Large intestine (tissue), 12 donors: ENCODE measurements at places on chromosomes 6 and 20. TPM values are rescaled to one million over a fixed set of nuclear protein-coding genes. Genes with fewer than 3 reads are reported as not detected.

B4GALT5 gene
- 51.2 TPM for polyA plus RNA-seq

TGM3 gene
- 0.25 TPM for polyA plus RNA-seq

CITED2 gene
- polyA plus RNA-seq = 107 TPM

ADA gene
- 7.3 TPM for polyA plus RNA-seq

TGM2 gene
- 334 TPM for polyA plus RNA-seq

SLCO4A1 gene
- polyA plus RNA-seq = 1.4 TPM

ZC3H12D gene
- 3.5 TPM for polyA plus RNA-seq

OLIG3 gene
- not detected for polyA plus RNA-seq

ZC2HC1B gene
- polyA plus RNA-seq = not detected

SIRPB1 gene
- polyA plus RNA-seq = 1.6 TPM

HLA-DRA gene
- 380 TPM for polyA plus RNA-seq

DNA sequence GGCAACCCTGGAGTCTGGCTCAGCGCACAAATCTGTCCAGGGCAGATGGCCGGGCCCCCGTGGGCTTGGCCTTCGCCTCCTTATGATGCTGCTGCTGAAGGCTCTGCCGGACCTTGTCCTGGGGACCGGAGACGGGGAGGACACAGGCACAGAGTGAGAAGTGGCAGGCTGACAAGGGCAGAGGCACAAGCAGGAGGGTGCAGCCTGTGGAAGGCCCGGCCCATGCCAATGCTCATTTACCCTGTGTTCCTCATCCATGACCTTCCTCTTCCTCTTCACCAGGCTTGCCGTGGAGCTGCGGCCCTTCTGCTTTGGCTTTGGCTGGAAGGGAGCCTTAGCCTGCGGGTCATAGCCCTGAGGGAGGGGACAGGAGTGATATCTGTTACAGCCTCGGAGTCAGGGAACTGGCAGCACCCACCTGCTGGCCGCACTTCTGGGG, 2.4 kb downstream of the B3GALT4 start:
- no peak for DNase-seq
- H3K4me1 ChIP-seq = peaks cover 25% of the 10 kb centered on the region
- H3K4me3 ChIP-seq = no peak overlapping the region

GRCh38 chr6:36714511-36714910, 16.9 kb downstream of the RAB44 start:
- no peak overlapping the region for H3K4me3 ChIP-seq
- H3K27ac ChIP-seq = no peak overlapping the region
- H3K27me3 ChIP-seq = no peaks in the 10 kb centered on the region
- DNase-seq = no peak
- no peaks in the 10 kb centered on the region for H3K36me3 ChIP-seq

DNA sequence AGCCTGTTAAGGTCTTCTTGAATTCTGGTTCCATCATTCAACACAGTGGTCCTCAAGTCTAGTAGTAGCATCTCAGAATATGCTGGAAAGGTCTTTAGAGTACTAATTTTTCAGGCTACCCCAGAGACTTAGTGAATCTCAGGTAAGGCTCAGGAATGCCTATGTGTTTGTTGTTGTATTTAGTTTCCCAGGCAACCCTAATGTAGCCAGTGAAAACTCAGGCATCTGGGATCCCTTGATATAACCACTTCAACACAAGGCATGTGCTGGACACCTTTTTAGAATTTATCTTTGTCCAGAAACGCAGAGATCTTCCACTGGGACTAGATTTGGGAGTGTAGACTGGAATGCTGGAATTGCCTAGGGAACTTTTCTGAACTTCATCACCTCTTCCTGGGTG, 597.9 kb upstream of the FLRT3 start:
- no peak for DNase-seq
- no peak overlapping the region for H3K4me3 ChIP-seq
- no peaks in the 10 kb centered on the region for H3K4me1 ChIP-seq

DNA sequence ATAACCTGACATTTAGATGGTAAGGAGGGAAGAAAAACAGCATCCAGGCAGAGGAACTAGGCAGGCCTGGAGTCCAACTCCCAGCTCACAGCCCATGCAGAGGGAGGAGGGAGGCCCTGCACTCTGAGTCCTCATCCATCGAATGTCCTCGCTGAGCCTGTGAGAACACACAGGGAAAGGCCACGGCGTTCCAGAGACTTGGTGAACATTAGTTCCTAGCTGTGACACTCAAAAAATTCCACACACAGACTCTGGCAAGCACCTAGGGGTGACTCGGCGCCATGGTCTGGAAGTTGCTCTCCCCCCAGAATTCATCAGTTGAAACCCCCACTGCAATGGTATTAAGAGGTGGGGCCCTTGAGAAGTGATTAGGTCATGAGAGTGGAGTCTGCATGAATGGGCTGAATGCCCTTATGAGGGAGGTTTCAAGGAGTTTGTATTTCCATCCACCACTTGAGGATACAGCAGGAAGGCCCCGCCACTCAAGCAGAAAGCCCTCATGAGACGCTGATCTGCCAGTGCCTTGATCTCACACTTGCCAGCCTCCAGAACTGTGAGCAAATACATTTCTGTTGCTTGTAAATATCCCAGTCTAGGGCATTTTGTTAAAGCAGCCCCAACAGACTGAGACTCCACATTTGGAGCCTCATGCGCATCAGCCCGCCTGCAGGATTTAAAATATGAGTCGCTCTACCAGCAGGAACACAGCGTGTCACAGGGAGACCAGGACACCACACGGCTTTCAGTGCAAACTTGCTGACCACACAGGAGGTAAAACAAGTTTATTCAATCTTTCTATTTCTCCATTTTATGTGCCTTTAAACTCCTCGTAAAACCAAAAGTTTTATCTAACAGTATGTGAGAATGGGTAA, 73.9 kb downstream of the WDR27 start:
- DNase-seq = no peak
- peaks cover 39% of the 10 kb centered on the region for H3K36me3 ChIP-seq
- H3K4me3 ChIP-seq = no peak overlapping the region

DNA sequence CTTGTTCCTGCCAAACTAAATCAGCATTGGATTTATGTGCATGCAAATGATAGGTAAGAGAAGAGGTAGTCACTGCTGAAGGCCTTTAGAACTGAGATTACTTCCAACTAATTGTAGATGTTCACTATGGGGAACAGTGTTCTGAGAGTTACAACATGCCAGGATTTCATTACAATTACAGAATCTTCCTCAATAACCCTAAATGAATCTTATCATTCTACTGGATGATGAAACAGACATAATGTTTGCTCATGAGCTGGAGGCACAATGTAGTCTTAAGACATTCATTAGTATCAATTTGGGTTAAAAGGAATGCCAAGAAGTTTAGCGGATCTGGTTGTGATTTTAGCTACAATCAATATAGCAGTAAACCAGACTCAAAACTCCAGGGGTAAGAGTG, 248.9 kb upstream of the THEMIS start:
- H3K36me3 ChIP-seq = peaks cover 3% of the 10 kb centered on the region
- no peaks in the 10 kb centered on the region for H3K27me3 ChIP-seq
- DNase-seq = no peak
- H3K27ac ChIP-seq = no peak overlapping the region
- H3K4me3 ChIP-seq = no peak overlapping the region
- no peaks in the 10 kb centered on the region for H3K4me1 ChIP-seq

DNA sequence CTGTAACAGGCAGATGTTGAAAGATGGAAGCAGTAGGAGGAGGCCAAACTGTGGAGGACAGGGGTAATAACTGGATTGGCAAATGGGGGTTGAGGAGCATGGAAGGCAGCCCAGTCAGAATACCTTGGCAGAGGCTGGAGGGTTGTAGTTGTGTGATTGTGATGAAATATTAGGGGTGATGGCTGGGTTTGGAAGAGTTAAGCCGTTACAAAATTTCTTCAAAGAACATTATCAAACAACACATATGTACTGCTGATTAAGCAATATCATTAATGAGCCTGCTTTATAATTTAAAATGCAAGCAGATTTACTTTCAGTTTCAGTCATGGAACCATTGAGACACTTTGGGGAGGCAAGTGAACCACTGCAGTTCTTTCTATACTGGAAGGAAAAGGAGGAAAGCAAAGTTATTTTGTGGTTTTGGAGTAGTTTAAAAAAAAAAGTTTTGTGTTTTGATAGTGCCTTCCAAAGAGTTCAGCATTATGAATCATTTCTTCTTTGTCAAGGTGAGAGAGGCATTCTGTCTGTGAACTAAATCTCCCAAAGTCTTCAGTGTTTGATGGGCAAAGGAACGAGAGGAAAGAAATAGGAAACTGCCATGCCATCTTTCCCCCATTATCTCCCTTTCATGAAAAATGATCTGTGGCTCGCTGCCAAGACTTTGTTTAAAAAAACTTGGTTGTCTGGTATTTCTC, 20.7 kb downstream of the FOXO3 start:
- peaks cover 9% of the 10 kb centered on the region for H3K36me3 ChIP-seq
- peak; percentile 61 for DNase-seq
- H3K27ac ChIP-seq = peak overlapping the region; percentile 20
- peaks cover 32% of the 10 kb centered on the region for H3K4me1 ChIP-seq
- H3K27me3 ChIP-seq = no peaks in the 10 kb centered on the region

- H3K4me3 ChIP-seq = no peak overlapping the region
- H3K4me1 ChIP-seq = no peaks in the 10 kb centered on the region
- no peak overlapping the region for H3K27ac ChIP-seq
- H3K36me3 ChIP-seq = no peaks in the 10 kb centered on the region
- DNase-seq = no peak
- H3K27me3 ChIP-seq = no peaks in the 10 kb centered on the region
Measured at GRCh38 chr6:95227351-95227750, 350.0 kb upstream of the MANEA start.

DNA sequence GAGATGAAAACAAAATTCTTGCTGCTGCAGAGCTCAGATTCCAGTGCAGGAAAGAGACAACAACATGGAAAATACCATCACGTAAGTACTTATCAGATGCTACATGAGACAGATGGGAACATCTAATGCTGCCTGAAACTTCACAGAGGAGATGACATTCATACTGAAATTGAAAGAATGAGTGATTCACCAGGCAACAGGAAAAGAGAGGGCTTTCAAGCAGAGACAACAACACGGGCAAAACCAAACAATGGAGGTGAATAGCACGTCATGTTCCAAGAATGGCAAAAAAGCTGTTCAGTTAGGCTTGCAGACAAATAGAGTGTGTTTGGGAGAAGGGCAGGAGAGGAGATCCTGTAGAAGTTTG, 39.3 kb downstream of the GTF2H5 start:
- H3K27me3 ChIP-seq = no peaks in the 10 kb centered on the region
- no peaks in the 10 kb centered on the region for H3K36me3 ChIP-seq
- H3K27ac ChIP-seq = no peak overlapping the region
- peaks cover 3% of the 10 kb centered on the region for H3K4me1 ChIP-seq
- no peak for DNase-seq
- H3K4me3 ChIP-seq = no peak overlapping the region

GRCh38 chr6:4803343-4803744, 27.1 kb downstream of the CDYL start:
- no peak overlapping the region for H3K27ac ChIP-seq
- no peaks in the 10 kb centered on the region for H3K36me3 ChIP-seq
- no peak overlapping the region for H3K4me3 ChIP-seq
- H3K27me3 ChIP-seq = no peaks in the 10 kb centered on the region
- DNase-seq = no peak
- H3K4me1 ChIP-seq = no peaks in the 10 kb centered on the region

DNA sequence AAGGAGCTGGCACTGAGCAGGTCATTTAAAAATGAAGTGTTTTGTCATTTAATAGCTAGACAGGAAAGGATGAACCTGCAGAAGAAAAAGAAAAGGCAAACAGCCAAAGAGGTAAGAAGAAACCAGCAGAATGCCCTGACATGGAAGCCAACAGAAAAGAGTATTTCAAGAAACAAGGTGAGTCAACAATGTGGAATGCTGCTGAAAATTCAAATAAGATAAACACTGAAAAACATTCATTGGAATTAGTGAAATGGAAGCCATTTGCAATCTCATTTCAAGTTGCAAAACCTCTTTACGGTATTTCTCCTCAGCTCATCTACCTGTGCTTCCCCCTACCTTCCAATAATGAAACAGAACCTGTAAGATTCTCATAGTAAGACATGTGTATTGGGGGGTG, 59.6 kb downstream of the RWDD2A start:
- peaks cover 4% of the 10 kb centered on the region for H3K4me1 ChIP-seq
- no peak overlapping the region for H3K27ac ChIP-seq
- H3K4me3 ChIP-seq = no peak overlapping the region
- DNase-seq = no peak
- H3K27me3 ChIP-seq = no peaks in the 10 kb centered on the region

DNA sequence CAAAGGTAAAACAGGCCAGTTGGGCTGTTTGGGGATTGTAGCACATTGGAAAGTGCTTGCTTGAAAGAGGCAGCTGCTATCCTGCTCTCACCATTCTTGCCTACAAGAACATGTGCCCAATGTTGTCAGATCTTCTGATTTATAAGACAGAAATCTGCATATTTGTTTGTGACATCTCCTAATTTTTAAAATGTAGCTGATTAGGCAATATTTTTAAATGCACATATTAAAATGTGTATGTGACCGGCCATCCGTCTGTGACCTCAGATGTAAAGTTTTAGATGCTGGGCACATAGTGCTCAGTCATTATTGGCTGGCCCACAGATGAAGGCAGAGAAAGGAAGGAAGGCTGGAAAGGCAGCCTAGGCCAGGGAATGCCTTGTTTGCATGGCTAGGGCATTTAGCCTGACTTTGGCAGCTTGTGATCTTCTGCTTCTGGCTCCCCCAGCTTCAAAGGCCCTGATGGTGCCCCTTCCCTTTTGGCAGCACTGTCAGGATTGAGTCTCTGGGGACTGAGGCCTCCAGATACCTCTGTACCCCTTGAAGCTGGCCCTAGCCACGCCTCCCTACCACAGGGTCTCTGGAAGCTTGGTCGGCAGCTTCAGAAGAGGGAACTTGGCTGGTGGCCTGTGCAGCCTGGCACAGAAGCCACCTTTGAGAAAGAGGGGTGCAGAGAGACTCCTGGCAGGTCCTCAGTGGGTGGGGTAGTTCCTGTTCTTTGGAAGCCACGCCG, 6.4 kb downstream of the SNPH start:
- H3K27ac ChIP-seq = no peak overlapping the region
- H3K36me3 ChIP-seq = no peaks in the 10 kb centered on the region
- no peaks in the 10 kb centered on the region for H3K27me3 ChIP-seq

- no peaks in the 10 kb centered on the region for H3K27me3 ChIP-seq
Measured at GRCh38 chr20:5996765-5997164, 46.3 kb downstream of the MCM8 start.

GRCh38 chr20:47765691-47766594, 19.3 kb downstream of the SULF2 start:
- H3K4me3 ChIP-seq = no peak overlapping the region
- DNase-seq = no peak
- H3K27me3 ChIP-seq = no peaks in the 10 kb centered on the region
- peaks cover 8% of the 10 kb centered on the region for H3K4me1 ChIP-seq

- H3K4me3 ChIP-seq = no peak overlapping the region
- no peaks in the 10 kb centered on the region for H3K4me1 ChIP-seq
- H3K36me3 ChIP-seq = no peaks in the 10 kb centered on the region
- no peaks in the 10 kb centered on the region for H3K27me3 ChIP-seq
- no peak for DNase-seq
Measured at GRCh38 chr6:116210750-116211425, 43.0 kb downstream of the TSPYL4 start.

GRCh38 chr6:136282906-136283305, 6.7 kb downstream of the BCLAF1 start:
- H3K27ac ChIP-seq = no peak overlapping the region
- peaks cover 23% of the 10 kb centered on the region for H3K36me3 ChIP-seq
- no peaks in the 10 kb centered on the region for H3K27me3 ChIP-seq
- H3K4me1 ChIP-seq = no peaks in the 10 kb centered on the region
- no peak overlapping the region for H3K4me3 ChIP-seq
- DNase-seq = no peak
